ENCODE measurements at places on chromosomes 2 and 18. TPM values are rescaled to one million over a fixed set of nuclear protein-coding genes. Genes with fewer than 3 reads are reported as not detected.

SKOR2 gene
- total RNA-seq = not detected

CRYGD gene
- not detected for total RNA-seq

WNT6 gene
- total RNA-seq = not detected

UPP2 gene
- not detected for total RNA-seq

OR6B3 gene
- not detected for total RNA-seq

ACP1 gene
- total RNA-seq = 247 TPM

CD226 gene
- 0.77 TPM for total RNA-seq

TRIM54 gene
- total RNA-seq = not detected

SRD5A2 gene
- total RNA-seq = not detected

CHRND gene
- total RNA-seq = not detected
